KBM-7 (cell line): ENCODE measurements at places on chromosomes 12 and 14.
A peak's percentile ranks its signal among the peaks of the same experiment; 100 is the strongest.

DNA sequence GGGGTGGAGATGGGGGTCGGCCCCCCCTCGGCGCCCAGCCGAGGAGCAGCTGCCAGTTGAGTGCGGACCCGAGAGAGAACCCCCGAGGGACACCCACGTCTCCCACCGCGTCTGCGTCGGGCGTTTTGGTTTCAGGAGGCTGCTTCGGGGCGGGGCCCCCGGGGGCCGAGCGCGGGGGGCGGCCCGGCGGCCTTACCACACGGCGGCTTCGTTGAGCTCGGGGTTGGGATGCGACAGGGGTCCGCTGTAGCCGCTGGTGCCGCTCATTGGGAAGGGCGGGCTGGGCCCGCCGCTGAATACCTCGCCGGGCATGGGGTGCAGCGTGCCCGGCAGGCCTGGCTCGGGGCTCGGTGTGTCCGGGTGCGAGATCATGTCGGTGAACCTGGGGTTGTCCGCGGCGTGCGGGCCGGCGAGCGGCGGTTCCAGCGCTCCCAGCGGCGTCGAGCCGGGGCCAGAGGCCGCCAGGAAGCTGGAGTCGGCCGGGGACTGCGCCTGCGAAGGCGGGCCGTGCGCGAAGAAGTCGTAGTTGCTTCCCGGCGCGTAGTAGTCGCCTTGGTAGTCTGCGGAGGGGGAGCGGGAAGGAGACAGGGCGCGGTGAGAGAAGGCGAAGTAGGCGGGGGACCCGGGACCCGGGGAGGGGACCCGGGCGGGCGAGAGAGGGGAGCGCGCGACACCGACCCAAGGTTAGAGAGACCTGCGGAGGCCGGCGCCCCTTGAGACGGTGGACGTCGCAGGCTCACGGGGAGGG is 8.5 kb downstream of the LHX5 start:
- DNase-seq: no peak

DNA sequence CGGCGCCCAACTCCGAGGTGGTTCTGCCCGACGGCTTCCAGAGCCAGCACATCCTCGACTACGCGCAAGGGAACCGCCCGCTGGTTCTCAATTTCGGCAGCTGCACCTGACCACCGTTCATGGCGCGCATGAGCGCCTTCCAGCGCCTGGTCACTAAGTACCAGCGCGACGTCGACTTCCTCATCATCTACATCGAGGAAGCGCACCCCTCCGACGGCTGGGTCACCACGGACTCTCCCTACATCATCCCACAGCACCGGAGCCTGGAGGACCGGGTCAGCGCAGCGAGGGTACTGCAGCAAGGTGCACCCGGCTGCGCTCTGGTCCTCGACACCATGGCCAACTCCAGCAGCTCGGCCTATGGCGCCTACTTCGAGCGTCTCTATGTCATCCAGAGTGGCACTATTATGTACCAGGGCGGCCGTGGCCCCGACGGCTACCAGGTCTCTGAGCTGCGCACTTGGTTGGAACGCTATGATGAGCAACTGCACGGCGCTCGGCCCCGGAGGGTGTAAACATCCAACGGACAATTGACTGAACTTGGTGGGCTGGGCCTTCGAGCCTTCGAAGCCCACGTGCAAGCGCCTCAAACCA is 699 bp downstream of the DIO3 start:
- DNase-seq: no peak

GRCh38 chr12:4448943-4449850 is 3.6 kb upstream of the FGF6 start:
- no peak for DNase-seq

GRCh38 chr12:60494244-60494643 is 898.4 kb downstream of the SLC16A7 start:
- DNase-seq: peak; percentile 43

GRCh38 chr12:122087431-122088178 is 9.0 kb downstream of the MLXIP start:
- no peak for DNase-seq

- no peak for DNase-seq
Observed at GRCh38 chr12:738712-739111, 13.7 kb upstream of the WNK1 start.

DNA sequence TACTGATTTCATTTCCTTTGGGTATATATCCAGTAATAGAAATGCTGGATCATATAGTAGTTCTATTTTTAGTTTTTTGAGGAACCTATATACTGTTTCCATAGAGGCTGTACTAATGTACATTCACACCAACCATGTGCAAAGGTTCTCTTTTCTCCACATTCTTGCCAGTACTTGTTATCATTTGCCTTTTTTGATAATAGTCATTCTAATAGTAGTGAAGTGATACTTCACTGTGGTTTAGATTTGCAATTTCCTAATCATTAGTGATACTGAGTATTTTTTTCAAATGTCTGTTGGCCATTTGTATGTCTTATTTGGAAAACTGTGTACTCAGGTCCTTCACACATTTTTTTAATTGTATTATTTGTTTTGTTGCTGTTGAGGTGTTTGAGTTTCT is 148.2 kb upstream of the NAV3 start:
- no peak for DNase-seq

DNA sequence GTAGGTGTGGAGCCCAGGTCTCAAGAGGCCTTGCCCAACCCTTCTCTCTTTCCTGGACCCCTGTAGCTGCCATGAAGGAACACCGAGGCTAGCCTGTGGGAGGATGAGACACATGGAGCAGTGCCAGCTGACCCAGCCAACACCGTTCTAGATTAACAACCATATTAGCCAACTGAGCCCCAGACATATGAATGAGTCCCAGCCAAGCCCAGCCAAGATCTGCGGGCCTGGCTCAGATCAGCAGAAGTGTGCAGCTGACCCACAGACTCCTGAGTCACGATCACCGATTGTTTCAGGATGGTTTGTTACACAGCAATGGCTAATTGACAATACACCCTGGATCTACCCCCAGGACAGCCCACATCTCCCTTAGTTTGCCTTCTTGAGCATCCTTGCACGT is 82.1 kb downstream of the NTF3 start:
- no peak for DNase-seq

DNA sequence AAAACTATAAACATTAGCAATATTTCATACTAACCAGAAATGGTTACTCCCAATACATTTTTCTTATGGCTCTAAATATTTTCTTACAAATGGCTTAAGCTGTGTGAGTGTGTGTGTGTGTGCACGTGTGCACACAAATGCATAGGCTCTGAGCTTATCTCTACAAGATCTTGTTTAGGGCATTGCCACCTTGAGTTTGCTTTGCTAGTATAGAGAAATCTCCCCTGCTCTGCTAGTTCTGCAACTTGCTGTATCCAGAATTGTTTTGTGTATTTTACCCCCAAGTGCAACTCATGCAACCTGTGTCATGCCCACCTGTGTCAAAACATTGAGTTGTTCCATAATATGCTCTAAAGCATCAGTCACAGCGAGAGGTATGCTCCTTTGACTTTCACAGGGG is 72.5 kb upstream of the DUSP6 start:
- no peak for DNase-seq

DNA sequence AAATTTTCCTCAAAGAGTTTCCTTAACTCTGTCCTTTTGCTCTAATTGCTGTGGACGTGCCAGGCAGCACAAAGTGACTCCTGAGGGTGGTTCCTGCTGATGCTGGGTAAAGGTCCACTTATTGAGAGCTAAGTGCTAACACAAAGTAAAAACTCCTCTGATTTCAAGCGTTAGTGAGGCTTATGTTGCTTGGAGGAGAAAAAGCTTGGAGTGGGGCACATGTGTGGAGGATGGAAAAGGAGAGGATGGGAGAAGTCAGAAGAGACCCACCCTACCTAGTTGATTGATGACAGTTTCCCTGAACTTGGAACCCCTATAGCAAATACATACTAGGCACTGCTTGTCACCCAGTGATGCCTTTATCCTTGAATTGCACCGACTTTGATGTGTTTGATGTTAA is 10.1 kb upstream of the SLC11A2 start:
- no peak for DNase-seq

- DNase-seq: peak; percentile 34
Observed at GRCh38 chr12:95790917-95791849, 619 bp upstream of the NTN4 start.

GRCh38 chr14:92373336-92373735 is 50.4 kb downstream of the SLC24A4 start:
- no peak for DNase-seq

DNA sequence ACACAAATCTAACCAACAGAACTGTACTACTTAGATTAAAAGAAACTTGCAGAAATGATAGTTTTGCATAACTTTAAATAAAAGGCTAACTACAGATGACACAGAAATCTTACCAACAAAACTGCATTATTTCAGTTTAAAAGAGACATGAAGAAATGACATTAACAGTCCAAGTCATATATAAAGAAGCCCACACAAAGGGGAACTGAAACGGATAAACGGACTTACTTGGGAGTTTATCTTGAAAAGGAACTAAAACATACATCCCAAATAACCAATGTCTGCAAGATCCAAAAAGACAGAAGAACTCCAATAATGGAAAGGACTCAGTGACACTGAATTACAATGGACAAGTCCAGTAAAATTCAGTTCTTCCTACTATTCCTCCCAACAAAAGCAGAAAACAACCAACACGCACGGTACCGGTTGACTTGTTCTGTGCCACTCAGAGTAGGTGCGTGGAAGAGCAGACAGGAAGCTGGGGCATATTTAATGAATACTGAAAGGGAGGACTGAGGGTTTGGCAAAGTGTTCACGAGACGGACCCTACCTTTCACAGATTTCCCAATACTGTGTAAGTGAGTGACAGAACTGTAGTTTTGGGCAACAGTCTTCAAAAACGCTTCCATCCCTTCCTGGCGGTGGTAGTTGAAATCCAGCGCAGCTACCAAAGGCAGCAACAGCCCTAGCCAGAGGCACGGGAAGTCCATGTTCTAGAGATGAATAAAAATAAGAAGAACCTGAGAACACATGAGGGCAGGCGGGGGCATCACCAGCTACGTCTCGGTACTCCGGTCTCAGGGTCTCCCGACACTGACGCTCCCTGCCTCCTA is 627 bp downstream of the CPM start:
- peak; percentile 62 for DNase-seq

DNA sequence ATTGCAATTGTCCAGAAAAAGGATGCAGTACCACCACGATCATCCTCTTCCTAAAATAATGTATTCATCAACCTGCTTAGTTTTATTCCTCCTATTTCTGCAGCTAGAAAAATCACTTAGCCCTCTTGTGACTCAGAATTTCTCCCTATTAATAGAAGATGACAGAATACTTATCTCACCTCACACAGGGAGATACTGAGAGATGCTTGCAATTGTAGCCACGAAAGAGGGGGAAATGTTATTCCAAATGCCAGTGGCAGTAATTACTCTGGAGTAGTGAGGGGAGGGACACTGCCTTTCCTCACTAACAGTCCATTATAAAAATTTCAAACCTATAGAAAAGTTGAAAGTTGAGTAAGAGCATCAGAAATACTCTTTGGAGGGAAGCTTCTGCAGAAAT is 11.8 kb upstream of the DUSP6 start:
- no peak for DNase-seq

DNA sequence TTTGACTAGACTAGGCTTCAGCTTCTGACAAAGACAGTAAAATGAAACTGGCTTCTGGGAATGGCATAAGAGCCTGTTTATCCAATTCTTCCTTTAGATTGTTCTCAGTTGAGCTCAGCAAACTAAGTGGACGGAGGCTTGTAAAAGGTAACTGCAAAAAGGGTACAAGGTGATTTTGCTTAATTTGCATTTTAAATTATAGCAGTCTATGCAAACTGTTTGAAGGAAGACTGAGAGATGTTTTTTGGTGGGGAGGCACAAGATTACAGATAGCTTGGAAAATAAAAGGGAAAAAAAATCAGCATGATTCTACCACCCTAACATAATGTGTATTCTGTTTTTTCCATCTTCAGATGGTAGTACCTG is 5.0 kb downstream of the SUSD6 start:
- no peak for DNase-seq

GRCh38 chr14:38496092-38496491 is 240.2 kb upstream of the CLEC14A start:
- DNase-seq: no peak

DNA sequence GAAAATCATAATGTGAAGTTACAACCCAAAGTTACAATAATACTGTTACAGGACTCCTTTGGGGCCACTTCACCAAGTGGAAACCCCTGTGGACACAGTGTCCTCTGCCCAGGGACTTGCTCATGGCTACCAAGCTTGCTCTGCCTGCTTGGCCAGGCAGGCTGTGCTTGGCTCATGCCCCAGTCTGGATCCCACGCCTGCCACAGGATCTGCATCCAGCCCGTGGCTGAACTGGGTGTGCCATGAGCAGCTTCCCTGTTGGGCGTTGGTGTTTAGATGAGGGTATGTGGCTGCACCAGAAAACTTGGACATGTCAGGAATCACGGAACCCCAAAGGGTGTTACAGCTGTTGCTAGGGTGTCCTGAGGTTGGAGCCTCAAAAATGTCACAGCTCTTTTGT is 820.9 kb downstream of the SLC6A15 start:
- no peak for DNase-seq

DNA sequence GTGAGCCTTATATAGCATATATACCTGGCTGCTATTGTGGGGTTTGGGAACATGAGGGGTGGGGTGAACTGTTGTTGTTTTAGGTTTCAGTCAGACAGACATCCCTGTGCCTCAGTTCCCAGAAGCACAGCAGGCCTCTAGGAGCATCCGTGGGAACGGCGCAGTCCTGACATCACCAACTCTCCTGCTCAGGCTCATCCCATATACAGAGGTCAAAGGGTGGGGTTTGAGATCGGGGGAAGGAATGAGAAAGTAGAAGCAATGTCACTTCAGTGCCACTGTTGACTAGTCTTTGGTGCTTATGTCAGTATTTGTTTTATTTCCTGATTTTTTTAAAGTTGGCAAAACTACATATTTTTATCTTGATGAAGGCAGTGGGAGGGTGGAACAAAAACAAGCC is 43.1 kb upstream of the A2ML1 start:
- DNase-seq: no peak

DNA sequence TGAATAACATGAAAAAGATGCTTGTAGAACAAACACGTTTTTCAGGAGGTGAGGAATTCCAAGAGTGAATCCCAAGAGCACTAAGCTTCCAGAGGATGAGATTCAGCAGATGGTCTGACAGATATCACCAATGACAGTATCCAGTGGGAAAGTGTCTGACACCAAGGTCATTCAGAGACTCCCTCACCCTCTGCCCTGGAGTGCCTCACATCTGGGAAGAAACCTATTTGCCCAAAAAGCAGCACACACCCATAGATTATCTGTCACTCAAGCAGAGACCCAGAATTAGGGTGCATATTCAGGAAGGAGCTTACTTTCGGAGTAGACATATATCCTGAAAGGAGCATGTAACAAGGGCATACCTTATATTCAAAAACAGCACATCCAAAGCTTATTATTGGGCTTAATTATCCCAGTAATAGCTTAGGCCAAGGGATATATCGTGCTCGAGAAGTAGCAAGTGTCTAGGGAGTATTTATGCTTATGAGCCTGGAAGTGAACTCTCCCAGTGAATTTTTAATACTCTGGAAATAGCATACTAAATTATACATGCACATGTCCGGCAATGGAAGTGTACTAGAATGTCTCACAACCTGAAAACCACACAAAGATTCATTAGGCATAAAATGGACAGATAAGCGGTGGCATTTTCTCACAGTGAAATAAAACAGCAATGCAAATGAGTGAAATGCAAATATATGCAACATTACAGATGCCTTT is 998.1 kb upstream of the TMEM132C start:
- no peak for DNase-seq
